Mesendoderm (in vitro differentiated cells): ENCODE measurements at places on chromosomes 2 and 18.

DNA sequence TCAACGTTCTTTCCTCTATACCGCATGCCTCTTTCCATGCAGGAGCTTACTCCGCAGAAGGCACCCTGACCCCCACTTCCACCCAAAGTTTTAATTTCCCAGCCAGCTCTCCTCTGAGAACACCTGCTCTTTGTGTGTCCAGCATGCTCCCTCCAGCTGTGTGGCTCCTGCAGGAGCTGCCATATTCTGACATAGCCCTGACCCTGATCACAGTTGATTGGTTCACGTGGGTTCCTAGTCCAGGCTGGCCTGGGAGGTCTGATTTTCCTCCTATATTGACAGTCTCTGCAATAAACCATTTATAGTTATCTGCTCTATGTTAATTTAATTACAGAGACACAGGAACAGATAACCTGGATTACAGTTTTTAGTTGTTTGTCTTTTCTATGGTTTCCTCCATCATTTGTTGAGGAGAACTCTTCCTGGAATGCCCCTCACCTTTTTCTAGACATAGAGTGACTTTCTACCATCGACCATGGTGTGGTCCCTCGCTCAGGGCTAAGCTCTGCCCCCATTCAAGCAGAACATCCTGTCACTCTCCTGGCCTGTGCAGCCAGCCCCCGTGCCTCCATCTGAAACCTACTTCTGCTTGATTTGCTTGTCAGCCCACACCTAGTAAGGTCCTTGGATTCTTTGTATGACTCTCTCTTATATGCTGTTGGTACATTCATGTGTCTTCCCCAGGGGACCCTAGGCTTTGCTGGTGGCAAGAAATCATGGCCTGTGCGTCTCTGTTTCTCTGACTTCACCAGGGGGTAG lies 231.5 kb downstream of the LPIN1 start:
- no peak overlapping the region for H3K27ac ChIP-seq
- H3K4me1 ChIP-seq, result no peaks in the 10 kb centered on the region
- no peaks in the 10 kb centered on the region for H3K36me3 ChIP-seq
- no peak for DNase-seq
- H3K4me3 ChIP-seq, result no peak overlapping the region
- no peaks in the 10 kb centered on the region for H3K27me3 ChIP-seq

DNA sequence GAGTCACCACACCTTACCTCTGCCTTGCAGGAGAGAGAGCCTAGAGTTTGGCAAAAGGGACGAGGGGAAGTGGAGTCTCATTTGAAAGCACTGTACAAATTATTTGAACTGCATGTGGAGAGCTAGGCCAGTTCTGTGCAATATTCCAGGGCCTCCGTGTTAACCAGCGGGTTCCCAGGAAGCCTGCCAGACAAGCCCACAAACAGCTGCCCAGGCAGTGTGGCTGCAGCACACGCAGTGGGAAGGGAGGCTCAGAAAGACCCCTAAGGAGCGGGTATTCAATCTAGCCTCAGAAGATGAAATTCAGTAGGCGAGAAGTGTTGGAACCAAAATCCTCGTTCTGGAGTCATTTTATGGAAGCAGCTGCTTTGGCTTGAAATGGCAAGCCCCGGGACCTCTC lies 30.7 kb downstream of the CNGA3 start:
- H3K27ac ChIP-seq, result no peak overlapping the region
- H3K27me3 ChIP-seq, result no peaks in the 10 kb centered on the region
- H3K4me1 ChIP-seq, result peaks cover 7% of the 10 kb centered on the region
- H3K36me3 ChIP-seq, result no peaks in the 10 kb centered on the region
- H3K4me3 ChIP-seq, result no peak overlapping the region
- no peak for DNase-seq

GRCh38 chr2:191145769-191146471 lies 4.9 kb downstream of the STAT4 start:
- no peaks in the 10 kb centered on the region for H3K4me1 ChIP-seq
- no peak overlapping the region for H3K27ac ChIP-seq
- DNase-seq, result no peak
- no peak overlapping the region for H3K4me3 ChIP-seq
- peaks cover 2% of the 10 kb centered on the region for H3K27me3 ChIP-seq

- H3K27me3 ChIP-seq, result no peaks in the 10 kb centered on the region
- H3K4me1 ChIP-seq, result no peaks in the 10 kb centered on the region
- no peak overlapping the region for H3K27ac ChIP-seq
- no peaks in the 10 kb centered on the region for H3K36me3 ChIP-seq
- no peak overlapping the region for H3K4me3 ChIP-seq
Observed at GRCh38 chr2:191543708-191544107, 134.2 kb upstream of the NABP1 start.

- no peaks in the 10 kb centered on the region for H3K36me3 ChIP-seq
- no peak overlapping the region for H3K27ac ChIP-seq
- H3K4me3 ChIP-seq, result peak overlapping the region; percentile 69
- peak; percentile 78 for DNase-seq
Observed at GRCh38 chr2:191676790-191677645, 918 bp upstream of the NABP1 start.

- H3K4me3 ChIP-seq, result no peak overlapping the region
- no peaks in the 10 kb centered on the region for H3K36me3 ChIP-seq
- no peaks in the 10 kb centered on the region for H3K4me1 ChIP-seq
- H3K27ac ChIP-seq, result no peak overlapping the region
Observed at GRCh38 chr2:70645733-70646419, 92.2 kb upstream of the TGFA start.

- no peak overlapping the region for H3K27ac ChIP-seq
- H3K4me1 ChIP-seq, result peaks cover 19% of the 10 kb centered on the region
- H3K36me3 ChIP-seq, result no peaks in the 10 kb centered on the region
- DNase-seq, result no peak
- H3K27me3 ChIP-seq, result no peaks in the 10 kb centered on the region
Observed at GRCh38 chr2:85770369-85770768, 16.6 kb downstream of the ATOH8 start.

GRCh38 chr2:37472959-37473358 lies 128.5 kb downstream of the QPCT start:
- no peak overlapping the region for H3K4me3 ChIP-seq
- H3K36me3 ChIP-seq, result no peaks in the 10 kb centered on the region
- peak; percentile 49 for DNase-seq
- no peaks in the 10 kb centered on the region for H3K27me3 ChIP-seq
- H3K27ac ChIP-seq, result no peak overlapping the region
- H3K4me1 ChIP-seq, result peaks cover 4% of the 10 kb centered on the region

- H3K4me1 ChIP-seq, result no peaks in the 10 kb centered on the region
- H3K4me3 ChIP-seq, result no peak overlapping the region
- DNase-seq, result no peak
- H3K27ac ChIP-seq, result no peak overlapping the region
- no peaks in the 10 kb centered on the region for H3K36me3 ChIP-seq
Observed at GRCh38 chr2:12127638-12128037, 381.2 kb downstream of the LPIN1 start.

- no peaks in the 10 kb centered on the region for H3K36me3 ChIP-seq
- peak overlapping the region; percentile 93 for H3K27ac ChIP-seq
- H3K4me1 ChIP-seq, result peaks cover 13% of the 10 kb centered on the region
- H3K4me3 ChIP-seq, result peak overlapping the region; percentile 82
- no peak for DNase-seq
- no peaks in the 10 kb centered on the region for H3K27me3 ChIP-seq
Observed at GRCh38 chr2:98445177-98445682, 572 bp downstream of the INPP4A start.

DNA sequence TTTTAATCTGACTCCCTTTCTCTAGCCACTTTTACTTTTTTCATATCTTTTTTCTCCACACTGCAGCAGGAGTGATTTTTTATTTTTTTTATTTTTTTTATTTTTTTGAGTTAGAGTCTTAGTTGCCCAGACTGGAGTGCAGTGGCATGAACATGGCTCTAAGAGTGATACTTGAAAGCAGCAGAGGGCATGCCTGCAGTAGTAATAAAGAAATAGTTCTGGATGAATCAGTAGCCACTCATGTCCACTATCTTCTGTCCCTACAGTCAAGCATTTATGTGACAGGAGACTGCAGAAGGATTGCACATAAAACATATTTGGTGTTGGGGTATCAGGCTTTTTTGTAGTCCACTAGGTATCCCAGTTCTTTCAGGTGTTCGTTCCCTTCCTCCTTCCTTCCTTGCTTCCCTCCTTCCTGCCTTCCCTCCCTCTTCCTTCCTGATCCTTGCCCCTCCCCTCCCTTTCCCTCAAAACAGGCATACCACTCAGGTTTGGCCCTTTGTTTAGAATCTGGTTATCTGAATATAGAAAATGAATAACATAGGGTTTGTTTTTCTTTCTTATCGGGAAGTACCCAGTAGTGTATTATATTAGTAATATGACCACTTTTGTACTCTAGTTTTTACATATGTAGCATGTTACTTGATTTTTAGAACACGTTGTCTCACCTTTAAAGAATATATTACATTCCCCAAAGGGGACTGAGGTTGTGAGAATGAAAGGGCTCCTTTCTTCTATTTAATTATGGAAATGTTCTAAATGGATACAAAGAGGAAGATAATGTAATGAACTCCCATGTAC lies 23.5 kb downstream of the MIB1 start:
- H3K4me1 ChIP-seq, result peaks cover 3% of the 10 kb centered on the region
- DNase-seq, result peak; percentile 16
- H3K27ac ChIP-seq, result no peak overlapping the region
- no peaks in the 10 kb centered on the region for H3K36me3 ChIP-seq

GRCh38 chr2:196655761-196656160 lies 16.2 kb downstream of the CCDC150 start:
- no peak overlapping the region for H3K4me3 ChIP-seq
- no peak for DNase-seq
- H3K4me1 ChIP-seq, result no peaks in the 10 kb centered on the region
- no peak overlapping the region for H3K27ac ChIP-seq

DNA sequence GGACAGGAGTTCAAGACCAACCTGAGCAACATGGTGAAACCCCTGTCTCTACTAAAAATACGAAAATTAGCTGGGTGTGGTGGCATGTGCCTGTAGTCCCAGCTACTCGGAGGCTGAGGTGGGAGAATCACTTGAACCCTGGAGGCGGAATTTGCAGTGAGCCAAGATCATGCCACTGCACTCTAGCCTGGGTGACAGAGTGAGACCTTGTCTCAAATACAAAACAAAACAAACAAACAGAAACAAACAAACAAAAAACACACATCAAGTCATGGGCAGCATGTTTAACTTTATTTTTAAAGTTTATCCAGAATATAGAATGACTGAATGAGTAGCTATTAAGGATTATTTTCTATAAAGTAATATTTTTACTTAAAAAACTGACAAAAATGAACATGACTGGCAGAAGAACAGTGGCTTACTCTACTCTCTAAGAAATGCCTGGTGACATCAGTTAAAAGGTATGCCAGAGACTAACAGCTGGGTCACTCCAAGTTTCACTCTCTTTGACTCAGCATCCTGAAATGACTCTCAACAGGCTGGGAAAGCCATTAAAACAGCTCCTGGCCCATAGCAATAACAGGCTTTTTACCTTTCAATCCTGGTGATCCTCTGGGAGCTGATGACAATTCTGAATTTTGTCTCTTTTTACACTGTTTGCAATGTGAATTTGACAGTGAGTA lies 281.6 kb upstream of the STON1 start:
- H3K27me3 ChIP-seq, result no peaks in the 10 kb centered on the region
- no peaks in the 10 kb centered on the region for H3K4me1 ChIP-seq
- DNase-seq, result peak; percentile 95
- no peak overlapping the region for H3K4me3 ChIP-seq
- no peaks in the 10 kb centered on the region for H3K36me3 ChIP-seq

GRCh38 chr2:64653109-64654062 lies at the start of gene SERTAD2:
SERTAD2 (minus strand) TSS chr2:64653913; CDS start chr2:64636871, 17,042 bp downstream.
- no peaks in the 10 kb centered on the region for H3K27me3 ChIP-seq
- no peaks in the 10 kb centered on the region for H3K36me3 ChIP-seq
- peak; percentile 87 for DNase-seq
- H3K27ac ChIP-seq, result peak within 1 kb of the TSS; percentile 100

- H3K4me3 ChIP-seq, result no peak overlapping the region
- peak; percentile 90 for DNase-seq
- H3K27me3 ChIP-seq, result no peaks in the 10 kb centered on the region
- no peaks in the 10 kb centered on the region for H3K36me3 ChIP-seq
Observed at GRCh38 chr2:173184031-173185004, 108.7 kb downstream of the MAP3K20 start.

- peaks cover 6% of the 10 kb centered on the region for H3K27me3 ChIP-seq
- H3K4me1 ChIP-seq, result peaks cover 8% of the 10 kb centered on the region
- H3K36me3 ChIP-seq, result no peaks in the 10 kb centered on the region
- no peak overlapping the region for H3K27ac ChIP-seq
- no peak overlapping the region for H3K4me3 ChIP-seq
Observed at GRCh38 chr18:11145413-11146191, 3.8 kb downstream of the PIEZO2 start.

GRCh38 chr2:31207790-31208189 lies 9.5 kb downstream of the CAPN14 start:
- DNase-seq, result peak; percentile 97
- H3K27ac ChIP-seq, result peak overlapping the region; percentile 59
- H3K27me3 ChIP-seq, result no peaks in the 10 kb centered on the region
- H3K36me3 ChIP-seq, result no peaks in the 10 kb centered on the region
- peaks cover 13% of the 10 kb centered on the region for H3K4me1 ChIP-seq
- H3K4me3 ChIP-seq, result no peak overlapping the region

DNA sequence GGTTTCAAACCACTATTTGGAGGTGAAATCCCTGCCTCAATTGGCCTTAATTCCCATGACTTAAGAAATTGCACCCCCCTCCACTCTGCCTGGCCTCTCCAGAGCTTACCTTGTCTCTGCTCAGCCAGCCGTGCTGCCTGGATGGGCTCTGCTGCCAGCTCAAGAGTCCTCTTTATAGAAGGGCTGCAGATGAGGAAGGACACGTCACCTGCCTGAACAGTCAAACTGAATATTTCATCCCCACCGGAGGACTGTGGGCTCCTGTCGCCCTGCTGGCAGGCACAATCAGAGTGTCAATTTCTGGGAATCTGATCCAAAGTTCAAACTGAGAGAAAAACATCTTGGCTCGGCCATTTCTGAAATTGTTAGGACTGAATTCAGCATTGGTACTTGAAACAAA lies at the start of gene OTOS:
Gene OTOS (minus strand): TSS at position 148 of the 400 bp plus-strand sequence. CDS start 332 bp downstream, outside the sequence.
- no peaks in the 10 kb centered on the region for H3K4me1 ChIP-seq
- H3K27ac ChIP-seq, result no peak within 1 kb of the TSS
- H3K36me3 ChIP-seq, result no peaks in the 10 kb centered on the region
- no peak for DNase-seq
- no peaks in the 10 kb centered on the region for H3K27me3 ChIP-seq
